ENCODE measurements at places on chromosomes 16 and 17.

DNA sequence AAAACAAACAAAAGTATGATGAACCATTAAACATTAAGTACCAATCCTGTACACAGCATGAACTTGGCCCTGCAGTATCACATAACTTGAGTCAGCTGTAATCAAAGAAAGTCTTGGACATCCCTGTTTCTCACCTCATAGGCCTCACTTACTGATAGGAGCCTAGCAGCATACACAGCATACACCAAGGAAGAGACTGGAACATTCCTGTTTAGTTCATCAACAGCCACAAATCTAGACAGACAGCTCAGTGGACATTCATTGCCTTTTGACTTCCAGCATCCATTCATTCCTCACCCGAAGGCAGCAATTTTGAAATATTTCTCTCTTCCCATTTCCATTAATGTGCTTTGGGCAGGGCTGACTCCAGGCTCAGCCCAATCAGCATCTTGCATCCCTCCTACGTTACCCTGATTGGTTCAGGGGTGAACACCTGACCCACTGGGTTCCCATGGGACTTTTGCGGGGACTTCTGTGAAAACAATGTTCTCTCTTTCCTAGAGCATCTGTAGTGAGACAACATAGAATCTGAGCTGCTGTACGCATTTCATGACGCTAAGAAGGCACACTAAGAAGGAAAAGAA lies 336.7 kb upstream of the ZFHX3 start:
- no peak for DNase-seq

DNA sequence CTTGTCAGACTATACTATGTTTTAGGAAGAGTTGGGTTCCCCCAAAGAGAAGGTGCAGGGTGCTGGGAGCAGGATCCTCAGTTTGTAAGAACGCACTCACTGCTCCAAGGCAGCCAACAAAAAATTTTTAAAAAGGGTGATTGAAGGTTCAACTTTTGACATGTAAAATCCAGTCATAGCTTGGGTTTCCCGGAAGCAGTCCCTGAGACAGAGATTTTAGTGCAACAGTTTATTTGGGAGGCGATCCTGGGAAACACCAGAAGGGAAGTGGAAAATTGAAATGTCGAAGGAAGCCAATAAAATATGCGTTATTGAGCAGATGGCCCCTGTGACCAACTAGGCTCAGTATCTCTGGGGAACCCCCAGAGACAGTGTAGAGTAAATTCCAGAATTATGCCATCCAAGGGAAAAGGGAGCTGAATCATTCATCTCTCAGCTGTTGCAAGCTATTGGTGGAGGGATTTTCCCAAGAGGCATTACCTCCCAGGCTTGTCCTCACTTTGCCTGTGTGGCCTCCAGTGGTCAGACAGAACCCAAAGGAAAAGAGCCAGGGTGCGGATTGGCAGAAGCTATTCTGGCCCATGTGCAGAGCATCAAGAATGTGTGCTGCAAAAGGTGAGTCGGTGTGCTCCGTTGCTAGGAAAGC lies 72.9 kb downstream of the HS3ST3B1 start:
- DNase-seq = no peak

GRCh38 chr16:1363501-1364041 lies 11.8 kb downstream of the GNPTG start:
- peak; percentile 74 for DNase-seq

- no peak for DNase-seq
Measured at GRCh38 chr17:48006936-48007709, 30.5 kb downstream of the COPZ2 start.

- no peak for DNase-seq
Measured at GRCh38 chr17:67435786-67436185, 58.7 kb downstream of the PITPNC1 start.

DNA sequence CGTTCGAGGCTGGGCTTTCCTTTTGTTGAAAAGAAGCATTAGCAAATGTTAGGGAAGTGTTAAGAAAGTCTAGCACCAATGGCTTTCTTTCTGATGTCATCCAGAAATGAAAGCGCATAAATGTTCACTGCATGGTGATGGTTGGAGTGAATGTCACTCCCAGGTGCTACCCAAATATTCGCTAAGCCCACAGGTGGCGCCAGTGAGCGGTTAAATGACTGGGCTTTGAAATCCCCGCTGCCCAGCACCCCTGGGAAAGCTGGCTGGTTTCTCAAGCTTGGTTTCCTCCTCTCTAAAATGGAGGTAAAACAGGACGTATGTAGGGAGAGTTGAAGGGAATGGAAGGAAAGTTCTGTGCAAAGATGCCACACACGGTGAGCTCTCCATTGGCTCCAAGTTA lies 104.4 kb downstream of the IRX5 start:
- DNase-seq = peak; percentile 38

DNA sequence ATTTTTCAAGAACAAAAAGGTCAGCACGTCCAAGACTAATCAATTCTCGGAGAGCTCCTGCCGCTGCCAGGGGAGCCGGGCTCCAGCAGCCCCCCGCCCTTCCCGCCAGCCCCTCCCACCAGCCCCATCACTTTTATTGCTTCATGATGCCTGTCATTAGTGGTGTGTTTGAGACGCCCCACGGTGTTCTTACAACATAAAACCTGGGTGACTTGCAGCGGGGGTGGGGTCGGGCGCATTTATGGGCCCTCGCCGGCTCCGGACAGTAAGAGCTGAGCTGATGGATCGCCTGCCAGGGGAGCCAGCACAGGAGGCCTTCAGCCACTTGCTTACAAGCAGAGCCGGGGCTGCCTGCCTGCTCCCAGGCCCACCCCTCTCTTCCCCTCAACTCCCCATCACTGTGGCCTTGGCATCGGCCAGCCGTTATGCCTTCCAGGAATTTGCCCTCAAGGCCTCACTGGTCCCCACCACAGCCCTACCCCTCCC lies 82.9 kb upstream of the CBX4 start:
- DNase-seq = no peak

GRCh38 chr17:2214929-2215615 lies 88.5 kb downstream of the SMG6 start:
- DNase-seq = no peak

GRCh38 chr17:30532871-30533270 lies 55.7 kb downstream of the GOSR1 start:
- no peak for DNase-seq

DNA sequence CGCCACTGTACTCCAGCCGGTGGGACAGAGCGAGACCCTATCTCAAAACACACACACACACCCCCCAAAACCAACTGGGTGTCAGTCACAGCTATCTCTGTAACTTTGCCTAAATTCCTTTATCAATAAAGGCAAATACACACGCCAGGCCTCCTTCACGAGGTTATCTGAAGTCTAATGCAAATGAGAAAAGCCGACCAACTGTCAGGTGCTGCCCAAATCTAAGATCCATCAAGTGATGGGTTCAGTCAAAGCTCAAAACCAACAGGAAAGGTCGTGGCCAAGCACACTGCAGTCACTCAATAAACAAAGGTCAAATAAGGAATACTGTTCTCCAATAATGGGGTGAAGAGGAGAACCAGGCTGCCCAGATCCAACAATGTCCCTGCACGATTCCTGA lies 1.1 kb downstream of the ANKFY1 start:
- no peak for DNase-seq
